ENCODE measurements at places on chromosomes 13 and 19.

- no peak for DNase-seq
These were observed 29.5 kb downstream of the LTBP4 start for GRCh38 chr19:40630571-40631160.

DNA sequence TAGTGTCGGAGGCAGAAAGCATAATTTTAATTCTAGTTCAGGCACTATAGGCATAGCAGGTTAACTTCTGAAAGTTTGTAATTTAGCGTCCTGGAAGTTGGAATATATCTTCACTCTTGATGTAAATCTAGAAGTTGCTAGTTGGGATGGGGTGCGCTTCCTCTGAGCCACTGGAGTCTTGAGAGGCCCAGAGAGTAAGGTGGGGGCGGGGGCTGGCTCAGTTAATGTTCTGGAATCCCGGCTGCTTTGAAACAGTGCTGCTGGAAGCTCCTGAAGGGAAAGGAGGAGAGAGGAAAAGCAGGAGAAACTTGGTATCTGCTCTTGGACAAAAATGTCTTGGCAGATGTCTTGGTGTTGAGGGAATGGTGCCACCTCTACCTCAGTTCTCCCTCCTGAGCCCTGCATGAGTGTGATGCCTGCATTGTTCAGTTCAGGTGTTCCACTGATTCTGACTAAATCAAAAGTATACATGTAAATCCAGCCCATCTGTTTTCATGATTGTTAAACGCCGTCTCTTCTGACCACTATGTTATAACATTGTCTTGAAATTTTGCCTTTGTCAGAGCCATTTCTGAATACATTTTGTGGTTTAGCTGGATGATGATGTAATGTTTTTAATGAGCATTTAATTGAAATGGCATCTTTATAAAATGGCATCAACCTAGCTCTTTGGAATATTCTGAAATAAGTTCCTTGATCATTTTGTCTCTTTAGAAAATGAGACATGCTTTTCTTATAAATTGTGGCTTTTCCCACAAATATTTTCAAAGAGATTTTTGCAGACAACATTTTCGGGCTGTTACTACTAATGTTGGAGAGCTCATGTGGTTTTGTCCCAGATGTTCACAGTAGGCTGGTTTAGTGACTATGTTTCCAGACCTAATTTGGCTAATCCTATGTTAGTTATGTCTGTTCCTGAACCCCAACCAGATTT is 202.7 kb downstream of the SHISA2 start:
- DNase-seq: no peak

DNA sequence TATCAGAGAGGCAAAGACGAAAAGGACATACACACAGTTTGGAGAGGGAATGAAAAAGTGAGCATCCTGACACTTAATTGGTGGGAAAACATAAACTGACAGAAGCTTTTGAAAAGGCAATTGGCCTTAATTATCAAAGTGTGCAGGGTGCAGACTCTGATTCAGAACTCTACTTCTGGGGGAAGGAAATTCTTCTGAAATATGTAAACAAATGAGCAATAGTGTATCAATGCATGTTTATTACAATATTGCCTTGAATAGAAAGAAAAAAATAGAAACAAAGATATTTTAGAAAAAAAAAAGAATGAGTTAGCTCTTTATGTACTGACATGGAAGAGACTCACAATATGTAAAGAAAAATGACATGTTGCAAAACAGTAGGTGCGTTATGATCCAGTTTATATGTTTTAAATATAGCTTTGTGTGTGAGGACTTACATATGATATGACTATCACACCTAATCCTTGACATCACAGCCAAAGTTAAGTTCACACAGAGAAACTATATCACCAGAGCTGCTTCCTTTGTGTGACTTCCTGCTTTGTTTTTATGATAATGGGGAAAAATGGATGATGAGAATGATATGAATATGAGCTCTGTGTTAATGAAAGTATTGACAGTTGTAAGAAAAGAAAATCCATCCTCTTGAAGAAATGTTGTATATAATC is 182.4 kb downstream of the KCTD12 start:
- DNase-seq: no peak

GRCh38 chr13:73872397-73872796 is 261.8 kb downstream of the KLF12 start:
- DNase-seq: no peak

- no peak for DNase-seq
These were observed 67.5 kb downstream of the LRCH1 start for GRCh38 chr13:46620471-46620870.

- no peak for DNase-seq
These were observed 114.9 kb upstream of the EDNRB start for GRCh38 chr13:78033509-78033908.

DNA sequence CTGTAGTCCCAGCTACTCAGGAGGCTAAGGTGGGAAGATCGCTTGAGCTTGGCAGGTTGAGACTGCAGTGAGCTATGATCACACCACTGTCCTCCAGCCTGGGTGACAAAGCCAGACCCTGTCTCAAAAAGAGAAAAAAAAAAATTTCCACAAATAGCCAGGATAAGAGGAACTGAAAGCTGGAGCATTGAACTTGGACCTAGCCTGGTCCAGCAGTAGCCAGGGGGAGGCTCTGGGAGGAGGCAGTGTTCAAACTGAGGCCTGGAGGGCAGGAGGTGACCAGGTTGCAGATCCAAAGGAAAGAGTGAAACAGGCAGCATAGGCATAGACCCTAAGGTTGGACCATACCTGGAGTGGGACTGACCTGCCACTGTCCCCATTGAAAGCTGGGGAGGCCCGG is 26.9 kb upstream of the PIK3R2 start:
- no peak for DNase-seq

DNA sequence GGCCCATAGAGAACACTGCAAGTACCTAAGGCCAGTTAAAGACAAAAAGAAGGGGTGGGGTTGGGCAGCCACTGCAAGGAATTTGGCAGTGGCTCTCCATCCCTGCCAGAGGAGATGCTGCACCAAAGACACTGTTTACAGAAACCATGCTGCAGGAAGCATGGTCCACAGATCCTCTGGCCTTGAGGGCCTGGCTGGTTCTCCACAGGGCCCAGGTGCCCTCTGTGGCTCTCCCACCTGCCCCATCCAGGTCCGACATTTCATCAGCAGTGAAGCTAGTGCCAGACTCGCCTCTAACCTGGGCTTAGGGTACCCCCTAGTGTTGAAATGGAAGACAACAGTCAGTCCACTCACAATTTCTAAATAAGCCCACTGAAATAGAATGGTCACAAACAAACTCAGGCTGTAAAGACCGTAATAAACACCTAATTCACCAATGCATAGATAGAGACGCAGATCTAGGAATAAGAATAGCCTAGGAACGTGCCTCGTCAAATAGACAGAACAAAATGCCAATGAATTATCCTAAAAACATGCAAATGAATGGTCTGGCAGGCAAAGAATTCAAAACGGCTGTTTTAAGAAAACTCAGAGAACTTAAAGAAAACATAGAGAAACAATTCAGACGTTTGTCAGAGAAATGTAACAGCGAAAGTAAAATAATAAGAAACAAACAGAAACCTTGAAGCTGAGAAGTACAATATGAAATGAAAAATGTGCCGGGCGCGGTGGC is 23.3 kb downstream of the LYPD4 start:
- DNase-seq: peak; percentile 72

GRCh38 chr13:34416971-34417380 is 525.1 kb upstream of the NBEA start:
- DNase-seq: no peak

All from activated CD8-positive, alpha-beta memory T cell treated with anti-CD3 and anti-CD28 coated beads for 24 hours (primary cell).